ENCODE measurements at places on chromosomes 12 and 14. TPM values are rescaled to one million over a fixed set of nuclear protein-coding genes. Genes with fewer than 3 reads are reported as not detected.

KCNJ8 gene
- 15.5 TPM for total RNA-seq

TAS2R7 gene
- total RNA-seq = not detected

DPPA3 gene
- total RNA-seq = not detected

ERH gene
- 150 TPM for total RNA-seq

ANGEL1 gene
- total RNA-seq = 6.1 TPM

All from uterine smooth muscle cell (primary cell).